NCI-H2081 (cell line): ENCODE measurements at places on chromosomes 7 and 10.

DNA sequence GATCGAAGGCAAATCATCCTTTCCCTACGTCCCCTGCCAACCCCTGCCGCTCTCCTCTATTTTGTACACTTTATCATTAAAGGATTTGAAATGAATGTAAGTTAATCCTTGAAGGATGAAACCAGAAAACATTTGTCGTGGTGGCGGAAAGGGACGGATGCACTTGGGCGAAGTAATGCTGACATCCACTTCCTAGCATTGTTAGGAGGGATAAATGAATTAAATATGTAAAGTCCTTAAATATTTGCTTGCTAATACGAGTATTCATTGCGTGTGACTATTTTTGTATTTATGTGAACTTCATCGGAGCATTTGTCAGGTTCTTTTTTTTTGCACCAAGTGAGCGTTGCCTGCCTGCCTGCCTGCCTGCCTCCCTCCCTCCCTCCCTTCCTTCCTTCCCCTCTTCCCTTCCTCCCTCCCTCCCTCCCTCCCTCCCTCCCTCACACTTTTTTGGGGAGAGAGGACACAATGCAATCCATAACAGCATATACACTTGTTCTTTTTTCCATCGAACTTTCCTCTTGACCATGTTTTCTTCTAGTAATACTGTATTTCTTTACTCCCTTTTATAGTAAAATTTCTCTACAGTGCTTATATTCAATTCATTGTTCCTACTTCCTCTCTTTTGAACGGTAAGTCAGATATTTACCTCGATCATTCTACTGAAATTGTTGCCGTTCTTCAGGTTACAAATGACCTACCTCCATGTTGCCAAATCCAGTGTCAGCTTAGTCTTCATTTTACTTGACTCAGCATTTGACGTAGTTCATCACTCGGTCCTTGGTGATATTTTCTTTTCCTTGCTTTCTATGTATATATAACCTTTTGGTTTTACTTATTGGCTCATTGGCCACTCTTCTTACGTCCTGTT lies 831 bp downstream of the CCDC7 start:
- DNase-seq: peak; percentile 1

DNA sequence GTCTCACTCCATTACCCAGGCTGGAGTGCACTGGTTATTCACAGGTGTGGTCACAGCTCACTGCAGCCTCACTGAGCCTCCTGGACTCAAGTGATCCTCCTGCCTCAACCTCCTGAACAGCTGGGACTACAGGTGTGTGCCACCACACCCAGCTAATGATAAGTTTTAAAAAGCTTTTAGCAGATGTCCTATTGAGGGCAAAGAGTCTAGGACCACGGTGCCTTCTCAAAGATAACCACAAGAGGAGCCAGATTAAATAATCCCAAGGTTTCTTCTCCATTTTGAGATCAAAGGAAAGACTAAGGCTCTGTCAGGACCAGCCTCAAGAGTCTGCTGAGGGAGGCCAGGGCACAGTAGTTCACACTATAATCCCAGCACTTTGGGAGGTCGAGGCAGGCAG lies 4.7 kb downstream of the ATP5MF start:
- no peak for DNase-seq

- no peak for DNase-seq
Observed at GRCh38 chr7:28802450-28802849, 155.7 kb downstream of the TRIL start.

- no peak for DNase-seq
Observed at GRCh38 chr7:127114742-127115265, 137.9 kb downstream of the GRM8 start.

GRCh38 chr7:76428868-76429805 lies 4.4 kb downstream of the ZP3 start:
- DNase-seq: peak; percentile 35

- no peak for DNase-seq
Observed at GRCh38 chr10:3357737-3358136, 185.2 kb upstream of the PITRM1 start.

DNA sequence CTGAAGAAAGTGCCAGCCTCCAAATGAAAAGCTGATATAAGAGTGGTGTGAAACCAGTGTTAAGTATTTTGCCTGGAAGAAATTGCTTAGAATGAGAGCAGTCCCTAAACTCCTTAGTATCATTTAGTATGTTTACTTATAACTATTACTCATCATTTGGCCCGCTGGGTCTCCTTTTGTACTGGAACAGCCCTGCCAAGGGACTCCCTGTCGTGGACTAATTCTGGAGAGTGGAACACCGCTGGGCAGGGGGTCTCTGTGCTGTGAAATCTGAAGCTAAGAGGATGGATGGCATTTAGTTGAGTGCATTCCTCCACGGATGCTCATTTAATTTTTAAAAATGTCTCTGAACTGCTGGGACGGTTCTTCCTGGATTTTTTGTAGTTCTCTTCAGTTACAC lies 889.9 kb upstream of the C7orf33 start:
- no peak for DNase-seq

DNA sequence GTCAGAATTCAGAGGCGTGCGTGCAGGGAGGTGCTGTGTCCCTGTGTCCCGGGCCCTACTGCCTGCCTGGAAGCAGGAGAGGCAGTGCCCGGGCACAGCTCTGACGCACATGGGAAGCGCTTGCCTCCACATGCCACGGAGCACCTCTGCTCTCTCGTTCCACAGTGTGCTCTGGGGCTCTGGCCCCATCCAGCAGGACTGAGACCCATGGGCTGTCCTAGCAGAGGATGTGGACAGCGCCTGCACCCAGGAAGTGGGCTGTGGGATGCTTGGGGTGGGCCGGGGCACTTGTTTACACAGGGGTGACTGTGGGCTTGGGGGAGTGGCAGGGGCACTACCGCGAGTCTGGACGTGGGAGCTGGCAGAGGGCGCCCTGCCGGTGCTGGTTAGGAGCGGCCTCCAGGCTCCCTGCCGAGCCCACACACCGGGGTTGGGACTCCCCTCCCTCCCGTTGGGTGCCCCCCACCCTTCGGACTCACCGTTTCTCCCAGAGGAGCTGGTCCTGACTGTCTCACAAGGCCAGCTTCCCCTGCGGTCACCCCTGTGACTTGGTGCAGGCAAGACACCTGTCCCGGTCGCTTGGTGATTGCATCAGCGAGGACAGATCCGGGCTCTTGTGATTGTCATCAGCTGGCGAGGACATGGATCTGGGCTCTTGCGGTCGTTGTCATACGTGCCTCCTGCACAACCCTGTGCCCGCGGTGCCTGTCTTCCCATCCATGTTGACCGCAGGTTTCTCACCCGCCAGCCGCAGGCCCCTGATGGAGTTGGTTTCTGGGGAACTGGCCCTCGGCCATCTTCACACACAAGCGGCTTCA lies 83.1 kb downstream of the NKX6-2 start:
- DNase-seq: no peak

GRCh38 chr10:3014968-3015367 lies 52.4 kb upstream of the PFKP start:
- DNase-seq: no peak

GRCh38 chr7:71885487-71885886 lies 526.7 kb downstream of the CALN1 start:
- DNase-seq: no peak

- no peak for DNase-seq
Observed at GRCh38 chr10:89364531-89364930, 13.3 kb upstream of the IFIT1B start.

DNA sequence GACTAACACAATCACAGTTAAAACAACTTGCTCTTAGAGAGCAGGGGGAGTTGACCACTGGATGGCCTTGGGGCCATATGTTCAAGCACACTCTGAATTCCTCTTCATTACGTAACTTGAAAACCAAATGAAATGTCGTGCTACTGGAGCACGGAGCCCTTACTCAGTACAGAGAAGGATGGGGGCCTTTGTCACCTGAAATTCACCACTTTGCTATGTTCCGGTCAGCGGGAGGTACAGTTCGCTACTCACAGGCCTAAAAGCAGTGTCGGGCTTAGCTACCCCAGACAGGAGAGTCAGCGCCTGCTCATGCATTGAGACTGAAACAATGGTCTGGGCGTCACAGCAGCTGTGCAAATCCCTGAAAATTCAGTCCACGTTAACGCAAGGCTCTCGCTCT lies 39.6 kb downstream of the GLI3 start:
- no peak for DNase-seq

DNA sequence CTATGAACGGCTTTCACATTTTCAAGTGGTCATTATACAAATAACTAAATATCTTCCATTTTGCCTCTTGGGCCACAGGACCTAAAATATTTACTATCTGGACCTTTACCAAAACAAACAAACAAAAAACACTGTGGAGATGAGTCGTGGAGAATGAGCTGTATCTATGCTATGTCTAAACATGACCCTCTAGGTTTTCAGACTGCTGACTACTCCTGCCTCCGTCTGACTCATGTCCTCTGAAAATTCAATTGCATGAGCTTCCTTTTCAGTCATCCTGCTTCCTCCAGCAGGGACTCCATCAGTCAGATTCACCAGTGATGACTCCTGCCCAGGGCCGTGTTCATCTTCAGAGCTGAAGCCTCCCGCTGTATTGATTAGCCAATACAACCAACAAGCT lies 96.8 kb downstream of the COL28A1 start:
- DNase-seq: peak; percentile 45

GRCh38 chr7:32658034-32658433 lies 162.7 kb downstream of the AVL9 start:
- no peak for DNase-seq

GRCh38 chr10:7014721-7015120 lies 396.1 kb downstream of the SFMBT2 start:
- no peak for DNase-seq

DNA sequence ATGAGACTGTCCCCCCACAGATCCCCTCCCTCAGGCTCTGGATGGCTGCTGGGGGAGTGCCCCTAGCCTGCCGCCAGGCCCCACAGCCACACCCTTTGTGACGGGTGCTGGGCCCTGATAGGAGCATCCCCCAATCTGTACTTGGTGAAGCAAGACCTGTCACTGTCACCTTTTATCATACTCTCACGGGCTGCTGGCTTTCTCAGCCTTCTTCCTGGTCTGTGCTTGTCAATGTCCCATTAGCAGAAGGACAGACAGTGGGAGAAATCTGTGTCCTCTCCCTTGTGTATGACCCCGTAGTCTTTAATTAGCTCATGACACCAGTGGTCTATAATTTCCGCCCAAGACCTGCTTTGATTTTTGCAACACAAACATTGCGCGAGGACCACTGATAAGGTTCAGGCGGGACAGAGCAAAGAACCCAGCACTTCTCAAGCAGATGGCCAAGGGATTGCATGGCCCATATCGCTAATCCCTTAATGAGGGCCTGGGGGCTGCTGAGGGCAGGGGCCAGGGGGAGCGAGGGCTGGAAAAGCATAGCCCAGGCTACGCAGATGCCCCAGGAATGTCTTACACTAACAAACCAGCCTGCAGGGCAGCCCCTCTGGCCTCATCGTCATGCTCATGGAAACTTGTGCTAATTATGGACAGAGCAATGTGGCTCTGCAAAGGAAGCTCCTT lies 127.8 kb downstream of the PTPN20 start:
- DNase-seq: no peak

DNA sequence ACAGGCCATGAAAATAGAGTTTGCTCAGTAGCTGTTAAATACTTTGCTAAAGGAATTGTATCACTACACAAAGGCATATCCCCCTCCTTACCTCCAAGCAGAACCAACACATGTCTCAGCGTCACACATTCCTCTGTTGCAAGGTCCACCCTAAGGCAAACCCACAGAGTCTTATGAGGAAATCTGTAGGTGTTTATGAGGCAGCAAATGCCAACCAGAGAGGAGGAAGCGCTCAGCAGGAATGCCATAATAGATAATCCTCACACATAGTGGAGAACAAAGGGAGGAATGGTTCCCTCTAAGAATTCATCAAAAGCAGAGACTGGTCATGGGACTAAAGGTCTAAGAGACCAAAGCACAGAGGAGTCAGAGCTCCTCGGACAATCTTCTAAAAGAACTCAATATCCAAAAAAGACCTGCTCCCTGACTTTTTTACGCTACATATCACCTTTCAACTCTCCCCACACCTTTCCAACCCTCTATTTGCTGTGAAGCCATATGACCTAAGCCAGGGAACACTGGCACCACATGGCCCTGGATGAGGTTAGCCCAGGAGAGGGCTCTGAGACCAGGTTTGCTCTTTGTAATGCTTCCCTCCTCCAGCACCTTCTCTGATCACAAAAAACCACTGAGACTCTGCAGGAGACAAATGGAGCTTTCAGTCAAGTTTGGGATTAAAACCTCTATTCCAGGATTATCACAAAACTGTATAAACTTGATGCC lies 7.3 kb downstream of the SLC25A13 start:
- DNase-seq: no peak

DNA sequence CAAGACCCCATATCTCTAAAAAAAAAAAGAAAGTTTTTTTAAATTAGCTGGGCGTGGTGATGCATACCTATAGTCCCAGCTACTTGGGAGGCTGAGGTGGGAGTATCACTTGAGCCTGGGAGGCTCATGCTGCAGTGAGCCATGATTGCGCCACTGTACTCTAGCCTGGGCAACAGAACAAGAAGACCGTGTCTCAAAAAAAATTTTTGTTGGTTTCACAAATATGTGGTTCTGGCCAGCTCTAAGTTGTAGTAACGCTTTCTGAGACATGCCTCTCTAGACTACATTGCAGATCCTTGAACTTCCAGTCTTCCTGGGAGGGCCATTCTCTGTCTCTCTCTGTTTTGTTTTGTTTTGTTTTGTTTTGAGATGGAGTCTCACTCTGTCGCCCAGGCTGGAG lies 24.6 kb upstream of the RHBDD2 start:
- no peak for DNase-seq

DNA sequence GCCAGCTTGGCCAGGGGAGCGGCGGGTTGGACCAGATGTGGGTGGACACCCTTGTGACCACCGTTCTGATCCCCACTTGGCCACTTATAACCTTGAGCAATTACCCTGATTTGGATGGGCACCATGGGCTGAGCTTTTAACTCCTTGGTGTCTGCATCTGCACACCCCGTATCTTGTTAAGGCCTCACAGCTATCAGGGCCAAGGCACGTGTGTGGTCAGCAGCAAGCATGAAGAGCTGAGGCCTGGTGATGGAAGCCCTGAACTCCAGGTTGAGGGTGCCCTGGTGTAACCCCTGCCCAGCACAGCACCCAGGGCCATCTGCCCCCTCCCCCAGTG lies 89.2 kb downstream of the ZMIZ1 start:
- no peak for DNase-seq

- no peak for DNase-seq
Observed at GRCh38 chr10:4546500-4546899, 279.5 kb upstream of the AKR1E2 start.

- DNase-seq: no peak
Observed at GRCh38 chr7:38242814-38243213, 30.6 kb downstream of the TARP start.

- no peak for DNase-seq
Observed at GRCh38 chr7:131021460-131021859, 287.5 kb upstream of the KLF14 start.

DNA sequence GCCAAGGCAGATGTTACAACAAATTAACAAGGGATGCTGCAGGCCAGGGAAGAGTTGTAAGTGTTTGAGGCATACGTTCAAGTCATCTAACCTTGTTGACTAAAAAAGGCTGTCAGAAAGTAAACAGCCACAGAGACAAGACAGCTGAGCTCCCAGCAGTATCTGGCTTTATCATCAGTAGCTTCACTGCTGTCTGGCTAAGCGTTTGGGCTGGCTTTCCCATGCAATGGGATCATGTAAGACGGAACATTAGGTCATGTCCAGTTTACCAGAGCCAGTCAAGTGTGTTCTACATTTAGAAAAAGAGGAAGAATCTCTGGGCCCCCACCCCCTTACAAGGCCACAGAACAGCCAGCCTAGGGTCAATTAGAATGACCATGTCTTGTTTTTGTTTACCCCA lies 51.3 kb upstream of the GSAP start:
- DNase-seq: no peak

GRCh38 chr7:32217341-32218153 lies 147.3 kb upstream of the PDE1C start:
- DNase-seq: no peak

- DNase-seq: no peak
Observed at GRCh38 chr10:113273181-113274163, 279.4 kb upstream of the HABP2 start.
